ENCODE measurements at places on chromosomes 11 and 22.

DNA sequence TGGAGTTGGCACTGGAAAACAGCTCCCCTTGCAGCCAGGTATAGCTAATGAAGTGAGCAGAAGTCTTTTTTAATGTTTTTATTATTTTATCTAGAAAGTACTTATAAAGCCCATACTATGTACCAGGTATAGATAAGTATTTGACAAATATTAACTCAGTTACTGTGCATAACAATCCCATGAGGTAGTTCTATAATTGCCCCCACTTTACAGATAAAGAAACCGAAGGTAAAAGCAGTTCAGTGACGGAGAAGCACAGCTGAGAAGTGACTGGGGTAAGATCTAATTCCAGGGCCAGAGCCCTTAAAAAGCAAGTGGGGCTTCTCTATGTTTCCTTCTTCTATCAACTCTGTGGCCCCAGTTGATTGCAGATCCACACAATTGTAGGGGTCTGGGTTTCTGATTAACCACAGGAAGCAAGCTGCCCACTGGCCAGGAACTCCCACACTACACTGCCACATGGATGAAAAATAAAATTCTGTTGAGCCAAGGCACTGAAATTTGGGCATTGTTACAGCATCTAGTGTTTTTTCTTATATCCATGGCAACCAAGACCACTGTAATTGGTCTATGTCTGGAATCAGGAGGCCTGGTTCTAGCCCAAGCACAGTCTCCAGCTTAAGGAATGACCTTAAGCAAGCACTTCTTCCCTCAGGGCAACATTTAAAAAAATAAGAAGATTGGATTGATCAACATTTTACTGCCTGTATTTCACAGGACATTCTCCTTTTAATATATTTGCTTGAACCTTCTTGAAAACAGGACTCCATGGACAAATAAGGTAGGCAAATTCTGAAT lies 55.3 kb upstream of the TEAD1 start:
- no peak for DNase-seq

DNA sequence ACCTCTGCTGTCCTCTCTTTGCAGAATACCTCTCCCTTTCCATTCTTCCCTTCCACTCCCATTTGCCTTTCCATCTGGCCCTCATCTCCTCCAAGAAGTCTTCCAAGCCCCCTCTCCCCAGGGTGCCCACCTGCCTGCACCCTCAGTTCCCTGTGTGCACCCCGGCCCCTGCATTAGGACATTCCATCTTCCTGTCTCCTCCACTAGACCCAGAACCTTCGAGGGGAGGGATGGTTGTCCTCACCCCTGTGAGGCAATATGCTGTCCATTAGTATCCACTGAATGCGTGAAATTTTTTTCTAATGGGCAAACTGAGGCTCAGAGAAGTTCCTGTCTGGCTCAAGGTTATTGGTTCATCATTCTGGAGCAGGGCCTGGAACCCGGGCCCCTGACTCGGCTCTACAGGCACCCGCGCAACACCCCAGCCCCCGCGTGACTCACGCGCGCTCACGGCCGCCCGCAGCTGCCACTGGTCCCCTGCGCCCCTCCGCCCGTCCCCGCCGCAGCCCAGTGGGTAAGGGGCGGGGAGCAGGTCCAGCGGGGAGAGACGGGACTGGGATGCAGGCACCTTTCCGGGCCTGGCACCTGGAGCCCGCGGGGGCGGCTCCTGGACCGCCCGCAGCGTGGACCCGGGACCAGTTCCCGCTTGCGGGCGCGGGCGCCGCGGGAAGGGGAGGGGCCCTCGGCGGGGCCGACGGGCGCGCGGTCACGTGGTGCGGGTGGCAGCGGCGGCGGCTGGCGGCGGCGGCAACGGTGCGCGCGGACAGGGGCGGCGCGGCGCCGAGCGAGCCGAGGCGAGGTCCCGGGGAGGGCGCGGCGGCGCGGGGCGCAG lies 7.0 kb downstream of the SEPTIN3 start:
- DNase-seq = no peak

DNA sequence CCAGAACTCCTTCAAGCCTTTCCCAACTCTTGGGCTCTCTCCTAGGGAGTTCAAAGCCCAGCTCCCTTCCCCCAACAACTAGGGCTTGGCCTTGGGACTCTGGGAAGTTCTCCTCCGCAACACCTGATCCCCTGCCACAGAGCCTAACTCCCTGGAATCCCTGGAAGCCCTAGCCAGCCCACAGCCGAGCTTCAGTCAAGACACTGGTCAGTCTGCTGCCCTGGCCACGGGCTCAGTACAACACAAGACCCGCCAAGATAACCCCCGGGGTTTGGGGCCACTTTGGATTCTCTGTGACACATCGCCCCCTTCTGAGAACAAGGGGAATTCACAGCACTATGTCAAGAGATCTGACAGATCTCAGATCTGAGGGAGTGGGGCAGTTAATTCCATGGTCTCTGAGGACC lies 58.3 kb downstream of the SLC22A12 start:
- DNase-seq = no peak

- DNase-seq = no peak
These were observed 499.1 kb downstream of the INSC start for GRCh38 chr11:15613789-15614188.

DNA sequence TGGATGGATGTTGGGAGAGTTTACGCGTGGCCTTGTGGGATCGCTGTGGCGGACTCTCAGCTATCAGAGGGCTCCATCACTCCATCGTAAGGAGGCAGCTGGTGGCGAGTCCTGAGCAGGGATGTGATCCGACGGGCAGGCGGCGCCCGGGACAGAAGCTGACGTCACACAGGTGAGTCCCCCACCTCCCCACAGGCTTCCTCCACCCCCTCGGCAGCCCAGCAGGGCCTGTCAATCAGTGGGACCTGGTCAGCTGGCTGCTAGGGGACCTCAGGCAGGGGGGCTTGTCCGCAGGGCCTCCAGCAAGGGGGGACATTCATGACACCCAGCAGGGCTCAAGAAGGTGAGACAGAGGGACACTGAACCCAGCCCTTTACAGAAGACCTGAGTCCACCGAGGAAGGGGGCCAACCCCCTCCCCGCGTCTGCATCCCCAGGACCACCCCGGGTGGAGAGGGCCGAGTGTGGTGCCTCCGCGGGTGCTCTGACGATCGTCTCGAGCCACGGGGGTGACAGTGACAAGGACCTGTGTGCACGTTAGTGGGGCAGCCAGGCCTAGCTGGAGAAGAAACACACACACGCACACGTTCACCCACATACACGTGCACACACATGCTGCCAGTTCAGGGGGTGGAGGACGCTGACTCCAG lies 7.1 kb downstream of the HRAS start:
- DNase-seq = no peak

DNA sequence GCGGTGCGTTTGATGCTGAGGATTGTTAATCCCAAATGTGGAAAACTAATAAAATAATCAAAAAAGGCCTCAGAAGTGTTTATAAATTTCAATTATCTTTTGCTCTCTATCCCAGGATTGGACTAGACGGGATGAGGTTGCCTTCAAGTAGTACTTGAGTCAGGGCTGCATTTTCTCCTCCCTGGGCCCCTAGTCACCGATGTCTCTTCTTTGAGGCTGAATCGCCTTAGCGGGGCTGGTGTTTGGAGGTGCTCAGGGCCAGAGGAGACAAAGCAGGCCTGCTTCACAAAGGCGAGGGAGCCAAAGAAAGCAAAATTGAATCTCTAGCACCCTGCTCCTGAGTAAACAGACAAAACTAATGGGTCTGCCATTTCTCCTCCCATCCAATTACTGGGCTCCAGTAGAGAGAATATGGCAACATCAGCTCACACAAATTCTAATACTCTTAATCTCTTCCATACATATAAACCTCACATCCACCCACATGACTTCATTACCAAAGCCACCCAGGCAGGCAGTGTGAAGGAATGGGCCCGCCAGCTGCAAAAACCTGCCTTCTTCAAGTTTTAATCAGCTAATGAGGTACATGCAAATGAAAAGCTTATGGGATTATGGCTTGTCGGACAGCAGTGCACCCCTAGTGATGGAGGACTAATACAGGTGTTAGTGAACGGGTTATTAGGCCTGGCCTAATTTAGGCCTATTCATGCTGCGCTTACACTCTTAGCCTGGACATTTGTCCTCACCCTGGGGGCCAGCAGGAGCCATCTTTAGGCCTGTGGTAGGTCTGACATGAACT lies 52.7 kb upstream of the HTATIP2 start:
- DNase-seq = no peak

DNA sequence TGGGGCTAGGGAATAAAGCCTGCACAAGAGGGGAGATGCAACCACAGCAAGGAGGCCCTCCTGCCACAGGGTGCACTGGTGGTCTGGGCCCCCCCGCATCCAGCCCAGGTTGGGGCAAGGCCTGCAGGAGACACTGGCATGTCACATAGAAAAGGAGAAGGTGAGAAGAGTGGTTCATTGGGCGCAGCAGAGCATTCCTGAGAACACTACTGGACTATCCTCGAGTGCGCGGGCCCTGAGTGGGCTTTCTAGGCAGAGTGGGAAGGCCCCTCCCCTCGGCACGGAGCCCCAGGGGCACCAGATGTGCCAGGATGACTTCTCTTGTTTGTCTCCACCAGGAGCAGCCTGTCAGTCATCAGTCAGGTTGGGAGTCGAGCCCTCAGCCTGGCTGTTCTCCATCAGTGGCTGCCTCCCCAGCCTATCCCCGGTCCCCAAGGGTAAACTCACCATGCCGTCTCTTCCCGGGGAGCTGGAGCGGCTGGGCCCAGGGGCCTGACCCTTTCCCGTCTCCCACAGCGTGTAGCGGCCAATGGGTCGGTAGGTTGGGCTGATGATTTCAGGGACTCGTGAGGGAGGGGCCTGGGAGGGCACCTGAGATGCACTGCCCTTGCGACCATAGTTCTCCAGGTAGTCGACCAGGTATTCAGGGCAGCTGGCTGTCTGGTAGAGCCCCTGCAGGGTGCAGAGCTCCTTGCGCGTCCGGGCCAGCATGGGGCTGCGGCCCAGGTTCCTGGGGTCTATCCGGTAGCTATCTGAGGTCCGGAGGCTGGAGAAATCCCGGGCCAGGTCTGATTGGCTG lies 9.0 kb downstream of the USP2 start:
- no peak for DNase-seq

DNA sequence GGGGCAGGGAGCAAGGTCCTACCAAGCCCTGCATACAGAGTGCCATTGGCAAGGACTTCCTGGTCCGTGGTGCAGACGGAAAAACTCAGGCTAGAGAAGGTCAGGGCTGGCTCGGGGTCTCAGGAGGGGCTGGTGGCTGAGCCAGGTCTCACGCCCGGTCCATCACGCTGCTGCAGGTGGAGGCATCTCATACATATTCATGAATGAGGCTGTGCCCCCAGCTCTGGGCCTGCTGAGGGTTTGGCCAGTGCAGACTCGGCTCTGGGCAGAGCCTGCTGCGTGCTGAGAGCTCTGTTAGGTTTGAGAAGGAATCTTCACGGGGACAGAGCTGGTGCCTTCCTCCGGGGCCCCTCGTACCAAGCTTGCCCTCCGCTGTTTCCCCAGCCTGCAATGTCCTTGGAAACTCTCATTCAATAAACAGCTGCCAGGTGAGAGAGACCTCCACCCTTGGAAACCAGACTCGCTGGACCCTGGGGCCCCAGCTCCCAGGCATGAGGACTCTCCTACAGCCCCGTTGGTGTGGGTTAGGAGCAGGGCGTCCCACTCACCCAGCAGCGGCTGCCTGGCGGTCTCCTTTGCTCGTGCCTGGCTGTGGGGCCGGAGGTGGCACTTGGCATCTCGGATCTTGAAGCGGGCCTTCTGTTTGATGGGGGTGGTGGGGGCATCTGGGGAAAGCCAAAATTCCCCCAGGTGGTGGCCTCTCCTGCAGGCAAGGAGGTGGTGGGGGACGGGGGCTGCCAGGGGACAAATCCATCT lies 33.9 kb upstream of the TTLL12 start:
- DNase-seq = no peak

DNA sequence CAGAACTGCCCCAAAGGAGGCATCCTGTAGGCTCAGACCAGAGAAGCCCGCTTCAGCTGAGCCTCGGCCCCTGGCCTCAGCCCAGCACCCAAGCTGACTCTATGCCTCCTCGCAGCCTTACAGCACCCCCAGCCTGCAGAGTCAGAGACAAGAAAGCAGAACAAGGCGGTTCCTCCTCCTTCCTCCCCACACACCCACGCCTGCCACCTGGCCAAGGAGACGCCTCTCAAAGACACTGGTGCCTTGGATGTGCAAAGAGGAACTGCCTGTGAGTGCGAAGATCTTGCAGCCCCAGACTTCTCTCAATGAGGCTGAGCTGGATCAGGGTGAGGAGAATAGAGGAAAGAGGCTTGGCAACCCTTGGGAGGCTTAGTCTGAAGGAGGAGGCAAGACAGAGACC lies 60.2 kb downstream of the PDE2A start:
- DNase-seq = no peak

- DNase-seq = no peak
These were observed 273.7 kb upstream of the KIRREL3 start for GRCh38 chr11:127274328-127274676.

DNA sequence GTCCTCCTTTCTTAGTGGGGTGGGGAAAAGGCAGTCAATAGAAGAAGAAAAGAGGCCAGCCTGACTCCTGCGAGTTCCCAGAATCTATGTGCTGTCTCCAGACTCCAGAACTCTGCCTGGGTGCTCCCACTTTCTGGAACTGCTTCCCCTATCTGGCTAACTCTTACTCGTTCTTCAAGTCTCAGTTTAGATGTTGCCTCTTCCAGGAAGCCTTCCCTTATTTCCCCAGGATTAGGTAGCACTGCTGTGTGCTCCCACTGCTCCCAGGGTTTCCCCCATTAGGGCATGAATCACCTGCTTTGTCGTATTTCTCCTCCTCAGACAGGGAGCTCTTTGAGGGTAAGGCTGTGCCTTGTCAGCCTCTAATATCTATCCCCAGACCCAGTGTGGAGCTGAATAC lies 17.5 kb upstream of the SYT7 start:
- no peak for DNase-seq

DNA sequence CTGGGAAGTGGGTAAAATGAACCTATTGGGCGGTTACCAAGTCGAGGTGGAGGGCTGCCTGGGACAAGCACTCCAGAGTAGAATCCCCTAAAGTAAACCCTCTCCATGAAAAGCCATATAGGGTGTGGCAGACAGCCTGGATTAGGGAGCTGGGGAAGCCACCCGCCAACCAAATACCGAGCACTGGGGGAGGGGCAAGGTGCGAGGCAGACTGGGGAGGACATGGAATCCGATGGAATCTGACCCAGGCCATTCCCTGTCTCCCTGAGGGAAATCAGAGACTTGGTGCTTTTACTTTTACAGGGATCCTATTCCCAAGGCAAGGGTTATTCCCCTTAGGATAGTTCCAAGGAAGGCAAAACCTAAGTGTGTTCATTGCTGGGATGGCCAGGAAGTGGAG lies 130.9 kb upstream of the HSD17B12 start:
- no peak for DNase-seq

DNA sequence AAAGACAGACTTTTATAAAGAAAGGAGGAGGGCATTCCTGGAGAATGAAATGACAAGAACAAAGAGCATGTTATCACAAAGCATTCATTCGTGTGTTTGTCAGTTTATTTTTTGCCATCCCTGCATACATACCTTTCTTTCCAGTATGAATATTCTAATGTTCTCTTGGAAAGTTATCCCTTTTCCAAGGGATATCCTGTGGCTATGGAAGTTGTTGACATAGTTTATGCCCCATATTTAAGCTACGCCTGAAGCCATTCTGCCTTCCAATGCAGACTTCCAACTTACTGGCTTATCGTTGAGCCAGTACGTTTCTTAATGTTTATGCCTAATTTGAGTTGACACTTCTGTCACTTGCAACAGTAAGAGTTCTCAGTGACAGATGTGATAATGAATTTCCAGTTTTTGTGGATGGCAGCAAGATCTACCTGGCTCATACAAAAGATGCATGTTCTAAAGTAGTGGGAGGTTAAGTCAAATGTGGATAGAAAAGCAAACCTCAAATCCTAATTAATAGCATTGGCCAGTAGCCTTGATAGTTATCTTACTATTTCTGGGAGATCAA lies 133.3 kb upstream of the ANO3 start:
- no peak for DNase-seq

All from HS-5 (cell line).